Activated CD8-positive, alpha-beta memory T cell treated with anti-CD3 and anti-CD28 coated beads, Interleukin-2, amount 10 ng/mL, durations not matched to agents 7 days and 5 days (primary cell): ENCODE measurements at places on chromosomes 1 and 21. TPM values are rescaled to one million over a fixed set of nuclear protein-coding genes. Genes with fewer than 3 reads are reported as not detected.
A peak's percentile ranks its signal among the peaks of the same experiment; 100 is the strongest.

GRCh38 chr1:208631092-208631491, 386.9 kb upstream of the PLXNA2 start:
- no peak overlapping the region for H3K27ac ChIP-seq
- H3K36me3 ChIP-seq: no peaks in the 10 kb centered on the region
- no peaks in the 10 kb centered on the region for H3K4me1 ChIP-seq
- H3K27me3 ChIP-seq: no peaks in the 10 kb centered on the region

DNA sequence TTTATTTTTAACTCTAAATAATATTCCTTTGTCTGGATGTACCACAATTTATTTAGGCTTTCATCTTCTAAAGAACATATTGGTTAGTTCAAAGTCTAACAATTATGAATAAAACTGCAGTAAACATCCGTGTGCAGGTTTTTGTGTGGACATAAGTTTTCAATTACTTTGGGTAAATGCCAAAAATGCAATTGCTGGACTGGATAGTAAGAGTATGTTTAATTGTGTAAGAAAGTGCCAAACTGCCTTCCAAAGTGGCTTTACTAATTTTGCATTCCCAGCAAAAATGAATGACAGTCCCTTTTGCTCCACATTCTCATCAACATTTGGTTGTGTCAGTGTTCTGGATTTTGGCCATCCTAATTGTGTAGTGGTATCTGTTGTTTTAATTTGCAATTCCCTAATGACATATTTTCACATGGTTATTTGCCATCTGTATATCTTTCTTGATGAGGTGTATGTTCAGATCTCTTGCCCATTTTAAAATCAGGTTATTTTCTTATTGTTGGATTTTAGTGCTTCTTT, 113.8 kb downstream of the DPYD start:
- DNase-seq: no peak
- H3K27me3 ChIP-seq: no peaks in the 10 kb centered on the region
- no peaks in the 10 kb centered on the region for H3K4me1 ChIP-seq
- peaks cover 7% of the 10 kb centered on the region for H3K36me3 ChIP-seq
- H3K27ac ChIP-seq: no peak overlapping the region

DNA sequence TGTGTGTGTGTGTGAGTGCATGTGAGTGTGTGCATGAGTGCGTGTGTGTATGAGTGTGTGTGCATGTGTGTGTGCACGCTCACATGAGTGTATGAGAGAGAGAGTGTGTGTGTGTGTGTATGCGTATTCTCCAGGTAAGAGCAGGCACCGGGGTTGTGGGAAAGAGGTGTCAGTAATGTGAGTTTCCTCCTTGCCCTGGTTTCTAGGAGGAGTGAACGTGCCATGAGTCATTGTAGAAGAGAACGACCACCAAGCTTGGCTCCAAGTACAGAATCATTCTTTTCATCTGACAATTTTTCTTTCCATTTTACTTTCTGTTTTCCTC, 79.1 kb downstream of the POFUT2 start:
- peak; percentile 45 for DNase-seq
- H3K27ac ChIP-seq: no peak overlapping the region
- peaks cover 27% of the 10 kb centered on the region for H3K4me1 ChIP-seq
- no peaks in the 10 kb centered on the region for H3K27me3 ChIP-seq
- H3K36me3 ChIP-seq: peaks cover 24% of the 10 kb centered on the region
- H3K4me3 ChIP-seq: no peak overlapping the region

Gene PAQR7
- 5.0 TPM for total RNA-seq

DNA sequence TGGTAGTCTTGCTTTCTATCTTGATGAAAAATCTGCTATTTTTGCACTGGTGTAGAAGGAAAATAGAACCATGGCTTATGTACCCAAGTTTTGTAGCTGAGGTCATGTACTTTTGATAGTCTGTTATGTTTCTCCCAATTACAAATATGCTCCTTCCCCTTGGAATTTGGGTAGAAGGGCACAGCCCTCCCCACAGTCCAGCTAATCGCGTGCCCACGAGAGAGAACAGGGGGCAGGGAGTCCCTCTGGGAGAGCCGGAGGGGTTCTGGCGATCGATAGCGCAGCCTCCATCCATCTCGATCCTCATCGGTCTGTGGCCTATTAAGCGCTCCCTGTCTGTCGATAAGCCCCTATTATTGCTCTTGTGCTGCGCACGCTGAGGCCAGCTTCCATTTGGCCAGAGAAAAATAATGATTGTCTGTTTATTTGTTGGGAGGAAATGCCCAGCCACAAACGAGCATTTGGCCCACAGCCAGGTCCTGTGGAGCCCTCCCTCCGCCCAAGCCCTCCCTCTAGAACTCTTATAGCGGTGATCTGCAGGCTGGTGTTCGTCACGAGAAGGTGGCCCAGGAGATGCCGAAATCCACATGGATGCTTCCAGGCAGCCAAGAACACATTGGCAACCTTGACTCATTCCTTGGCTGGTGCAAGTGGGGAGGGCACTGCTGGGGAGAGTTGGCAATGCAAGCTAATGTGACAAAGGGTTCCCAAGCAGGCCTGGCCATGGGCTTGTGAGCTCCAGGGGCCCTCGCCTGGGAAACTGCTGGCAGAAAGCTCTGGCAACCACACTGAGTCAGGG, 134.7 kb upstream of the TNR start:
- H3K27ac ChIP-seq: no peak overlapping the region
- H3K36me3 ChIP-seq: no peaks in the 10 kb centered on the region
- no peaks in the 10 kb centered on the region for H3K4me1 ChIP-seq
- DNase-seq: no peak
- H3K4me3 ChIP-seq: no peak overlapping the region
- peaks cover 6% of the 10 kb centered on the region for H3K27me3 ChIP-seq

- no peaks in the 10 kb centered on the region for H3K4me1 ChIP-seq
- peaks cover 7% of the 10 kb centered on the region for H3K27me3 ChIP-seq
- no peak overlapping the region for H3K27ac ChIP-seq
These were observed 121.4 kb upstream of the GORAB start for GRCh38 chr1:170410401-170411166.

Gene F3
- 0.23 TPM for total RNA-seq

DNA sequence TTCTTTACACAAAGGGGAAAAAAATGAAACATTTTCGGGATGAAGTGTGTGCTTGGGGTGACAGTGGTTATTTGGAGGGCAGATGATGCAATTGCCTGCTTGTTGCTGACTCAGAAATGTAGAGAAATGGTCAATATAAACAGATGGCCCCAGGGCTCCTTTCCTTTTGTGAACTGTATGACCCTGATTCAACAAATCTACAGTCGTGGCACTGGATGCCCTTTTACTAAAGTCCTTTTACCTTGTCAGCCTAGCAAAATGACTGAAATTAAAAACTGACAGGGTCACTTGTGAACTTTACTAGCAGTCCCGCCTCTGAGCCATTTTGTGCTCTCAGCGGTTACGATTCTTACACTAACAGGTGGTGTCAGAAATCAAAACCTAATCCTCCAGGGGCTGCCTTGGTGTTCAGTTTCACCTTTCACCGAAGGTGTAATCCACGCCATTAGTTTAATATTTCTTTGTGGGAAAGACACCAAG, 49.8 kb downstream of the GREM2 start:
- no peak overlapping the region for H3K4me3 ChIP-seq
- H3K4me1 ChIP-seq: no peaks in the 10 kb centered on the region
- H3K27me3 ChIP-seq: no peaks in the 10 kb centered on the region
- no peak for DNase-seq
- H3K36me3 ChIP-seq: no peaks in the 10 kb centered on the region

- H3K36me3 ChIP-seq: no peaks in the 10 kb centered on the region
- no peak overlapping the region for H3K27ac ChIP-seq
- H3K4me3 ChIP-seq: no peak overlapping the region
- no peak for DNase-seq
- no peaks in the 10 kb centered on the region for H3K4me1 ChIP-seq
These were observed 21.3 kb upstream of the ATF3 start for GRCh38 chr1:212587016-212587887.

GRCh38 chr1:227330279-227331076, 12.2 kb upstream of the CDC42BPA start:
- H3K36me3 ChIP-seq: no peaks in the 10 kb centered on the region
- H3K4me1 ChIP-seq: no peaks in the 10 kb centered on the region
- H3K4me3 ChIP-seq: no peak overlapping the region
- DNase-seq: no peak

DNA sequence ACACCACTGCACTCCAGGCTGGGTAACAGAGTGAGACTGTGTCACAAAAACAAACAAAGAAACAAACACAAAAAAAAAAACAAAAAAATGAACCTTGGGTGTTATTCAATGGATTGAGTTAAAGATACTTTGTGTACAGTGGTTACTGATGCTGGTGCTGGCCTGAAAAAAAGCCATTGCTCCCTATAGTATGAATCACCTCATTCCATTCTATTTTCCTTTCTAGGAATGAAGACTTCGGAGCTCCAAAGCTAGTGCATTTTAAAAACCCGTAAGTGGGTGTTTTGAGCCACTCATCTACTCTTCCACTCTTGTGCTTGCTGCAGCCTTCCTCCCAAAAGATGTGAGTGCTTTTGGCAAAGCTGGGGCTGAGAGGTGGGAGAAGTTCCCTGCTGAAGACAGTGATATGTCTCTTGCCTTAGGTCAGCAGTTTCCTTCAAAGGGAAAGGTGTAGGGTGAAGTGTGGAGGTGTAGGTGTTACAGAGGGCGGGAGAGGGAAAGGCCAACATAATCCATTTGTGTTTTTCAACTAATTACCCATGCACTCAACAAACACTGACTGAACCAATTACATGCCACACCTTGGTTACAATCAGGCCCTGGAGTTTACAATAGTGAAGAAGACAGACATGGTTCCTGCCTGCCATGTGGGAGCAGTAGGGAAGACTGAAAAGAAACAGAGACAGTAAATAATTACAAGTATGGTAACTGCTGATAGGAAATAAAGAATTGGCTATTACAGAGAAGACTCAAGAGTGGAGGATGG, 55.0 kb upstream of the SERBP1 start:
- no peak overlapping the region for H3K27ac ChIP-seq
- no peak for DNase-seq
- H3K27me3 ChIP-seq: no peaks in the 10 kb centered on the region
- no peaks in the 10 kb centered on the region for H3K36me3 ChIP-seq

Gene IFFO2
- total RNA-seq: 13.7 TPM
